ENCODE measurements at places on chromosomes 1 and 21.

GRCh38 chr1:97942161-97943123 is 21.6 kb upstream of the DPYD start:
- DNase-seq = no peak

- no peak for DNase-seq
Measured at GRCh38 chr1:12505231-12505630, 112.8 kb downstream of the DHRS3 start.

GRCh38 chr1:221874285-221875003 is 132.6 kb upstream of the DUSP10 start:
- DNase-seq = no peak

DNA sequence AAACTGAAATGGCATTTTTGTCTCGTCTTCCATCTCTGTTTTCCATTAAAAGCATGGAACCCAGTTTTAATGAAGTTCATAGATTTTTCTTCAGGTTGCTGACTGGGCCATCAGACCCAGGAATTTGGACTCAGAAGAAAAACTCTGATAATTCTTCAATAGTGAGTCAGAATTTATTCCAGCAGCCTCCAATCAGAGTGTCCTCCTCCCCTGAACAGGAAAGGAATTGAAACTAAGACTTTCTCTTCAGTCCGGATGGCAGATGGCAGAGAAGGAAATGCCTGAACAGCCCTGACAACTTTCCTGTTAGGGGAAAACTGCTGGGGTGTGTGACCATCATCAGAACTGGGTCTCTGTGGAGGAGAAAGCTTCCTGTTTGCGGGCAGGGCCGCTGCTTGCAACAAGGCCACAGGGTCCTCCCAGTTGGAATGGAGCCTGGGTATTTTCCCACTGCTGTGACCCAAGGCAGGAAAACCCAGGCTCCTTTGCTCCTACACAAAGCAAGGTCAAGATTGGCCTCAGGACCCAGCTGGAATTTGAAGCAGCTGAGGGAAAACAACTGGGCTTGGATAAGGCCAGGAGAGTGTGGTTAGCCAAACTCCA is 20.7 kb downstream of the CD34 start:
- no peak for DNase-seq
